ENCODE measurements at places on chromosomes 3 and 15.

DNA sequence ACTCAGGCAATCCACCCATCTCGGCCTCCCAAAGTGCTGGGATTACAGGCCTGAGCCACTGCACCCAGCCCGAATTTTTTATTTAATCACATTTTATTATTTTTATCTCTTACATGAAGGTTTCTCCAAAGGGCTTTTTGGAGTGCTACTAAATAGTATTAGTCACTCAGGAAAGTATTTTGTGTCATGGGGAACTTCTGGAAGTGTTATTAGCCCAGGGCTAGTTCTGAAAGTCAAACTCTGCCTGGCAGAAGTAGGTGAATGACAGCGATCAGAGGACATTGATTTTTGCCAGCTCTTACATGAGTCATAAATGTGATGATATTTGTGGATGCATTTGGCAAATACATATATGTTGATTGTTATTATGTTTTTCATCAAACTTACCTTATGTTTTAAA is 48.7 kb downstream of the ZPLD1 start:
- no peak for DNase-seq

DNA sequence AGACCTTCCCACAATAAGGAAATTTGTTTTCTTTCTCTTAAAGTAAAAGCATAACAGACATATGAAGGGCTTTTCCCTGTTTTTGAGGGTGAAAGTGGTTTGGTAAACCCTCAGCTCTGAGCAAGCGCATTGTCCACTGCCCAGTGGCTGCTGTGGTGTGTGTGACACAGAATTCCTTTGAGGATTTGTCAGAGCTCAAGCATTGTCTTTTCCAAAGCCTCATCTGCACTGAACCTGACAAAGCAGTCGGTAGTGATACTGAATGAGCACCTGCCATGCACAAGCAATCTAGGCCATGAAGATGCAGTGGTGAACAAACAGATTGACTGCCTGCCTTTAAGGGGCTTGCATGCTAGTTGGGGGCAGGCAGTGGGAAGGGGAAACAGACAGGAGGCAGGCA is 128.3 kb downstream of the PLCL2 start:
- DNase-seq = no peak

DNA sequence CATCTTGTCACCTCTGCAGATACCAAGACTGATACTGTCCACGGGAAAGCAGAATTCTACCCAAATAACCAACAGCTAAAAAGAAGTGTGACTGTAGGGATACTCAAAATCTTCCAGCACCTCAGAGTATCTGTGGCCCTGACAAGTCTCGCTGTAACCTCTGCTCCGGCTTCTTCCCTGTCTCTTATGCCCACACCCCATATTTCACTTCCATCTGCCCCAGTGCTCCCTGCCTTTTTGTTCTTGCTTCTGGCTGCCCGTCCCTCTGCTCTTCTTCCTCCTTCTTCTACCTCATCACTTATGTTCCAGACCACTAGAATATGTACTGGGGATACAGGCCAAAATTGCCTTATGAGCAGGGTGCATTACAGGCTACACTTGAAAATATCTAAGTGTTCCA is 45.4 kb downstream of the CRTAP start:
- DNase-seq = no peak

DNA sequence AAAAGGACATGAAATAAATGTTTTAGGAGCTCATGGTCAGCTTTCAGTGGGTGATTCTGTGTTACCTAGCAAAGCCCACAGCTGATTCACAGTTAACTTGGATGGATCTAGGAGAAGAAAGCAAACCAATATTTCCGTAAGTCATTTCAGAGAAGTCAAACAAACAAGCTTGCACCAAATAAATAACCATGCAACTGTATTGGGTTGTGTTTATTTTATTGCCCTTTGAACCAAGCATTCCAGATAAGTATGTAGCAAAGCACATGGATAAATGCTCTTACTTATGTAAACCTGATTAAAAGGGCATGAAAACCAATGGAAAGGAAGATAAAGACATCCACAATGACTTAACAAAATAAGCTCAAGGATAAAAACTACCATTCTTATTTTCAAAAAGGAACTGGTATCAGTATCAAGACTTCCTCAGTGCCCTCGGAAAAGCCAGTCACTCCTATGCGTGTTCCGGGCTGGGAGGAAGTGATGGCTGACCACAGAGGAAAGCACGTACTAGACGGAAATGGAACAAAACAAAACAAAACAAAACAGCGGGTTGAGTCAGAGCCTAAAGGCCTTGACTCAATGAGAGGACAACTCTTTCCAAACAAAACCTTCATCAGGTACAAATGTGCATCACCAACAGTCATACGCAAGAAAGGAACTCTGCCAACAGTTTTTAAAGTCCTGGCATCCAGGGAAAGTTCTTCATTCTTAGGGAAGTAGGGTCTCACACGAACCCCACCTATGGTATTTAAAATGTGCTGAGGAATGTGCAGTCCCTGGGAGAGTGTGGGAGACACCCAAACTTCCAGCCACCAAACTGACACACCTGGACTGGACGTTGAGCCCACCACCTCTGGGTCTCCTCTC is 103.3 kb downstream of the SNRK start:
- DNase-seq = no peak

DNA sequence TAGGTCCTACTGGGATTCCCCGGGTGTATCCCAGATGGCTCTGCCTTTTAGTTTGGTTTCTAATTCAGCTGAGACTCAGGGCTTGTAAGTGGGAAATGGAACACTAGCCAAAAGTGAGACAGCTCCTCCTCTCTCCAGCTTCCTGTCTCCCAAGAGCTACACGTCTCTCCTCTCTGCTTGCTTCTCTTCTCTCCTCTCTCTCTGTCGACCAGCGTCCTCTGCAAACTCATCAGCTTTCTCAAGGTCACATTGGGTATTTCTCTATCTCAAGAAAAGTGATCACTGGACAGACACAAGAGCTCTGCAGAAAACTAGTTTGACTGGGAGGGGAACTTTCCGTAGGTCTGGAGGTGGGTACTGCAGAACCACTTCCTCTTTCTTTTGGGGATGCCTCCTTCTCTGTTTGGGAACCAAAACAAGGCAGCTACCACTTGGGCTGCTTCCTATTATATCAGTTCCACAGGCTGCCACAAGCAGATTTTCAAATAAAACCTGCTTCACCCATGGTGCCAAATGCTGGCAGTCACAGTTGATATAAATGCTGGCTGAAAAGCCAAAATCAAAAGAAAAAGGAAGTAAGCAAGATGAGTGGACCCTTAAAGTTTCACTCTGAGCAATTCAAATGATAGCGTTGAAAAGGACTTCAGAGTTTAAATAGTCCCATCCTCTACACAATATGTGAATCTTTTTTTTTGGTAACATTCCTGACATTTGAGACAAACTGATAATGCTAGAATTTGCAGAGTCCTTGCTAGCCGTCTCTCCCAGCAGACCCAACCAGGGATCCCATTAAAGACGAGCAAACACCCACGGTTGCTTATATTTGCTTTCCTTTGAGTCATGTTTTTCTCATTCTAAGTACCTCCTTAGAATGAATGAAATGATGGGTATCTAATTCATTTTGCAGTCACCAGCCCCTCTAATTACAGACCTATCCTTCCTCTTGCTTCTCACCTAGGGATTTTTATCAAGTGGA is 7.2 kb upstream of the DYNC1LI1 start:
- DNase-seq = no peak

DNA sequence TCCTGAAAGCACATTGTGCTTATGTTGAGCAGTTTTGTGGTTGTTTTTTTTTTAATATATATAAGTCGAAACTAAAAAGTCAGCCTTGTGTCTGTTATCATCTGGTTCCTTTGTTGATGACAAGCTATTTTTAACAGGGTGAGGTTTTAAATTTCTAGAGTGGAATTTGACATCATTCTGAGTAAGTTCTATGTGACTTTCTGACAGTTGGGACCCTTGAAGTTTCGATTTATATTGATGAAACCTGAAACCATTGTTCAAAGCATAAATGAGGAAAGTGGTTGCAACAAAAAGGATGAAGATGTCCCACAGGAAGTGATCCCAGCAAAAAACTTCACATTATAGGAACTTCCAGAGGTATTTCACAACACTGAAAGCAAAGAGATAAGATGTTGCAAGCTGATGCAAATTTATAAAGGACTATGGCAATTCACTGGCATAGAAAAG is 94.0 kb downstream of the CYP19A1 start:
- no peak for DNase-seq

GRCh38 chr3:178907081-178907480 is 164.5 kb downstream of the ZMAT3 start:
- no peak for DNase-seq

DNA sequence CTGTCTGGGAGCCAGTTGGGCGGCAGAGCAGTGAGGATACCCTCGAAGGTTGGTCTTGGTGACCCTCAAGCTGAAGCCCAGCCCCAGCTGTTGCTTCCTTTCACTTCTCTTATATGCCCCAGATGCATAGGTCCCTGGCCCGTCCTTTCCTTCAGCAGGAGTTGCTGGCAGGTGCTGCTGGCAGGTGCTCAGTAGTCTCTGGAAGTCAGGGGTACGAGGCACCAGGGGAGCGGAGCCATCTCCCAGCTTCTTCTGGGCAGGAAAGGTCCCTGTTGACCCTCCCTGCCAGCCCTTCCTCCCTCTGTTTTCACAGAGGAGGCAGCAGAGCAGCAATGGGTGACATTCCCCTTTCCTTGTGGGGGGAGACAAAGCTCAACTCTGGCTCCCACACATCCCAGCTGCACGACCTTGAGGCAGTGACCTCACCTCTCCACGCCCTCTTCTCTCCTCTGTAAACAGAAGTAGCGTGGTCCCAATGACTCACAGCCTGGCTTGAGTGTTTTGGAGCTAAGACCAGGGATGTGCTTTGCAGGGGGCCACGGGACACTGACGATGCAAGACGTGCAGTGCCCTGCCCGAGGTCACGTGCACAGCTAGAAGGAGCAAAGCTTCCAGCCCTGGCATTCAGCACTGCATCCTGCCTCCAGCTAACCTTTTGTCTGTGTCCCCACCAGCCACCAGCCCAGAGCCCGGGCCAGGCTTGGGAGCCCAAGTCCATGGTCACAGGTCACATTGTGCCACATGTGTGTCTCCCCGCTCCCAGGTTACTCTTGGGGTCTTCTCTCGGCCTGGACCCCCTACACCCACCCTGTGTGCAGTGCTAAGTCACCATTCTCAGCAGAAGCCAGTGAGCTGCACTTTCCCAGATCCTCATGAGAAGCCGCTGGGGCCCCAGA is 49.7 kb downstream of the SLC6A6 start:
- no peak for DNase-seq

- peak; percentile 20 for DNase-seq
Measured at GRCh38 chr3:47404431-47404876, 23.6 kb downstream of the PTPN23 start.

- no peak for DNase-seq
Measured at GRCh38 chr3:146153429-146153828, 7.6 kb downstream of the PLOD2 start.

- DNase-seq = no peak
Measured at GRCh38 chr15:51904931-51905330, 66.6 kb downstream of the LEO1 start.

DNA sequence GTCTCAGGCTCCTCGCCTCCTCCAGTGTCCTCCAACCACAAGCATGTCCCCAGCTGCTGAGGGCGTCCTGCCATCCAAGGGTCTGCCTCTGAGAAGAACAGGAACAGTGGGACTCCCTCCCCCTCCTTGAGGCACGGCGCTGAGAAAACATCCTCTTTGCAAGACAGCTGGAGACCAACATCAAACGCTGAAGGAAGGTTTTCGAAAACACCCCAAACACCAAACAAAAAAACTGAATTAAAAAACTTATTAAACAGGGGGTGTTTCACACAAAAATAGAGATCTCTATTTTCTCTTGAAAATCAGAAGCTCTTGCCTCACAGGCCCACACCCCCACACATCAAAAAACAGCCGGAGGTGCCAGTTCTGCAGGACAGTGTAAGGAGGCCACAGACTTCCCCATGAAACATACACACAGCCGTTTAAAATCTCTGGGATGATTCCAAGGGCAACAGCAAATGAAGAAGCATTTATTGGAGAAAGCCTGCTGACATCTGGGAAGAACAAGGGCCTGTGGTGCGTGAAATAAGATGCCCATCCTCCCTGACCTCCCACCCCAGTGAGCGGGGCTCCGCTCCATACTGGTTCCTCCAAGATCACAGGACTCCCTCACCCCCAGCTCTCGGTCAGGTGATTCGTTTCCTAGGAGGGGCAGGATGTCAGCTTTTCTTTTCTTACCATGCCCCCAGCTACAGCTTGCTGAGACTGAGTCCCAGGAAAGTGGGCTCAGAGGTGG is 71.3 kb downstream of the NUP210 start:
- no peak for DNase-seq

GRCh38 chr3:182567700-182568099 is 225.6 kb upstream of the ATP11B start:
- no peak for DNase-seq

DNA sequence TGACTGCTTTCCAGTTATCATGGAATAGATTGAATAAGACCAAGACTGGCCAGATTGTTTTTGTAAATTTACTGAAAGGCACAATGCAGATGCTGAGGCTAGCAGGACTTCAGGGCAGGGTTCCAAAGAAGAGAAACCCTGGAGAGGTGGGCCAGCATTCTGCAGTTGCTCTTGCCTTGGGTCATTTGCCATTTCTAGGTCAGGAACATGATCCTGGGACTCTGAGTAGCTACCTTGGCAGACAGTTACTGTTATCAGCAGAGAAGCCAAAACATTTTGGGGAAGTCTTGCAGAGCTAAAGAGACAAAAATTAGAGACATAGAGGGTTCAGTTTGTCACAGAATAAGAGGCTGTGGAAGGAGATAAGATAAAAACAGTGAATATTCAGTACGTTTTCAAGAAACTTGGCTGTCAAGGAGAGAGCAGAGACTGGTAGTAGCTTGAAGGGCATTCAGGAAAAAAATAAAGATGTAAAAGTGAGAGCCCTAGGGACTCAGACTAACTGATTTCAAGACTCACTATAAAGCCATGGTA is 46.8 kb upstream of the MYRIP start:
- no peak for DNase-seq

- no peak for DNase-seq
Measured at GRCh38 chr3:131960324-131960723, 74.5 kb downstream of the CPNE4 start.

- no peak for DNase-seq
Measured at GRCh38 chr3:110711851-110712516, 359.6 kb upstream of the NECTIN3 start.

GRCh38 chr3:132553826-132554225 is 43.2 kb upstream of the ACKR4 start:
- no peak for DNase-seq

GRCh38 chr15:76973362-76973743 is 21.6 kb upstream of the PSTPIP1 start:
- peak; percentile 63 for DNase-seq

- no peak for DNase-seq
Measured at GRCh38 chr15:95944193-95944592, 386.3 kb upstream of the NR2F2 start.

GRCh38 chr3:54831112-54831511 is 96.7 kb downstream of the LRTM1 start:
- DNase-seq = no peak

DNA sequence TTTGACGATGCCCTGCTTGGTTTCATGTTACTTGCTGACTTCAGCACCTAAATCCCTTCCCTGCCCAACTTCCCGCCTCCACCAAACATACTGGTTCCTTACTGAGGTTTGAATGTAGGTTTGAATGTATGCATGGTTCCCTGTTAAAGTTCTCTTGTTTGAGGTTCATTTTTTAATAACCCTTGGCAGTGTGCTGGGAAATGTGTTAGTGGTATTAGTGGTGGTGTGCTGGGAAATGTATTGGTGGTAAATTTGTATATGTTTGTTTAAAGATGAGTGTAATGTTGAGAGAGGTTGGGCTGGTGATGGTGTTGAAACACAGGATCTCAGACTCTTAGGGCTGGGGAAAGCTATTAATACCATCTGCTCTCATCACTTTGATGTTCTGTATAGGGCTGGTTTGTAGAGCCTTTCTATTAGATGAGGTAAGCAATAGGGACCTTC is 392.7 kb downstream of the PTPRG start:
- DNase-seq = no peak

- DNase-seq = no peak
Measured at GRCh38 chr3:123124971-123125370, 58.1 kb downstream of the PDIA5 start.

All from D341Med (cell line).